GM13976 (cell line): ENCODE measurements at places on chromosomes 12 and 14.
A peak's percentile ranks its signal among the peaks of the same experiment; 100 is the strongest.

DNA sequence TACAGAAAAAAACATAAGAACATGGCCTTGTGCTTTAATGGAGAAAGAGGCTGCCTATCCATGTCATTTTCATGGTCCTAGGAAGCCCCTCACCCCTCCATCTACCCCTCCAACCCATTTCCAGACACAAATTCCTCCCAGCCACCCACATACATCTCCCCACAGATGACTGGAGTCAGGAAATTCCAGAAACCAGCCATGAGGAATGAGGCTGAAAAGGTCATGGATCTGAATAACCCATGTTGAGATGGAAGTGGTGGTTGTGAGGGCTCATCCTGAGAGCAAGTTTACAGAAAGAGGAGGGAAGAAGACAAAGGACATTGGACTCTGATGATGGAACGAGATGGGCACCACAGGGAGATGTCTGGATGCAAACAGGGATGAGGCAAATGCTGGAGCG is 23.9 kb upstream of the C12orf42 start:
- no peak for DNase-seq

DNA sequence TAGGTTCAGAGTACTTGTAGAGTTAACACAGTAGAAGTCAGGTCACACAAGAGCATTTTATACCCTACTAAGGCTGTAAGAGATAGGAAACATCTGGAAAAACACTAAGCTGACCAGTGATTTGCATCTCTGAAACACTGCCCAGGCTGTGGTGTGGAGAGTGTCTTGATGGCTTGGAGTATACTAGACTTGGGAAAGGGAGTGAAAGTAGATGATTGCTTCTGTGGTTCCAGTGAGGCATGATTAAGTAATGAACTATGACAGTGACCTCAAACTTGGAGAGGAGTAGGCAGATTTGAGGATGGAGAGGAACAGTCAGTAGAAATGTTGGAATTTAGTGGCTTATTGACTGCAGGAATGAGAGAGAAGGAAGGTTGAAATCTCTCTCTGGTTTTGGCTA is 201.2 kb downstream of the FLRT2 start:
- DNase-seq = no peak

- peak; percentile 64 for DNase-seq
Measured at GRCh38 chr12:15268927-15269552, 47.8 kb upstream of the RERG start.

- DNase-seq = peak; percentile 69
Measured at GRCh38 chr14:52068615-52069306, at the start of gene NID2. Gene NID2, minus strand, starts transcription at chr14:52069059. Its CDS starts 65 bp downstream, at chr14:52068994.

- no peak for DNase-seq
Measured at GRCh38 chr14:94143239-94143638, 13.8 kb upstream of the IFI27L2 start.

- DNase-seq = no peak
Measured at GRCh38 chr14:61510736-61511557, 184.4 kb upstream of the HIF1A start.

DNA sequence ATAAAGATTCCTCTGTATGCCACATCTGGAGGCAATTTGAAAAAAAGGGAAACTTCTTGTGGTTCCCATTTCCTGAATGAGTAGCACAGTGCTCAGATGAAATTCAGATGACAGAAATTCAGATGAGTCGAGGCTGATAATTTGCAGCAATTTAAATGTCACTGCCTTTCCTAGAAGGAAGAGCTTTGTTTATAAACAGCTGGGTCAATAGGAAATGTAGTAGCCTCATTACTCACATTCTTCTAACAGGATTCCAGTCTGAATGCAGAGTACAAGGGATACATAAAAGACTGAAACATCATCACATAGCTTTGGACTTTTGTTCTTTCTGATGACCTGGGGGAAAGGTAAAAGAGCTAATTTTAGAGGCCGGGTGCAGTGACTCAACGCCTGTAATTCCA is 11.3 kb upstream of the DACT1 start:
- no peak for DNase-seq

- no peak for DNase-seq
Measured at GRCh38 chr14:21382095-21382494, 1.7 kb downstream of the SUPT16H start.

DNA sequence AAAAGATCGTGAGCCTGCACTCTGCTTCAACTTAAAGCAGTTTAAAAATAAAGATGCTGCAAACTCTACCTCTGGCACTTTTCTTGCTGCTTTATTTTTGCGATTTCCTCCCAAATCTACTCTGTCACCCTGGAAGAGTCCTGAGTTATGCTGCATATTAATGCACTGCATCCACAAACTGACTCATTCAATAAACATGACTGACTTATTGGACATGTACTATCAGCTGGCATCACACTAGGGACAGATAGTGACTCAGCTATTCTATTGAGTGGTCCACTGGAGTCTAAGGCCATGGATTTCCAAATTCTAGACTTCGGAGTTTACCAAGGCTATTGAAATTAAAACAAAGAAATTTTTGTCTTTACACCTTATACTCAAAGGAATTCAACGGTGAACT is 90.7 kb upstream of the PTPRR start:
- DNase-seq = no peak

GRCh38 chr12:91017043-91017442 is 12.3 kb upstream of the EPYC start:
- DNase-seq = no peak

GRCh38 chr14:90911121-90911520 is 94.9 kb upstream of the TTC7B start:
- no peak for DNase-seq

- no peak for DNase-seq
Measured at GRCh38 chr12:129605666-129606065, 298.2 kb downstream of the TMEM132D start.

- DNase-seq = peak; percentile 80
Measured at GRCh38 chr12:123905319-123905925, 67.2 kb downstream of the CCDC92 start.

GRCh38 chr14:21724090-21724973 is 50.7 kb upstream of the OR4E1 start:
- DNase-seq = no peak

GRCh38 chr12:78555802-78556201 is 308.8 kb upstream of the SYT1 start:
- DNase-seq = no peak

GRCh38 chr12:16261944-16262475 is 15.5 kb downstream of the SLC15A5 start:
- DNase-seq = no peak

DNA sequence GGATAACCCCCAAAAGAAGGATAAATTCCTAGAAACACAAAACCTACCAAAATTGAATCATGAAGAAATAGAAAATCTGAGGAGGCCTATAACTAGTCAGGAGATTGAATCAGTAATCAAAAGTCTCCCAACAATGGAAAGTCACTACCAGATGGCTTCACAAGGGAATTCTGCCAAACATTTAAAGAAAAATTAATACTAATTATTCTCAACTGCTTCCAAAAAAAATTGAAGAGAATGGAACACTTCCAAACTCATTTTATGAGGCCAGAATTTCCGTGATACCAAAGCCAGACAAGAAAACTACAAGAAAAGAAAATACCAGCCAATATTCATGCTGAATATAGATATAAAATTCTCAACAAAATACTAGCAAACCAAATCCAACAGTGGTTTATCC is 7.8 kb upstream of the ABCC9 start:
- DNase-seq = no peak

DNA sequence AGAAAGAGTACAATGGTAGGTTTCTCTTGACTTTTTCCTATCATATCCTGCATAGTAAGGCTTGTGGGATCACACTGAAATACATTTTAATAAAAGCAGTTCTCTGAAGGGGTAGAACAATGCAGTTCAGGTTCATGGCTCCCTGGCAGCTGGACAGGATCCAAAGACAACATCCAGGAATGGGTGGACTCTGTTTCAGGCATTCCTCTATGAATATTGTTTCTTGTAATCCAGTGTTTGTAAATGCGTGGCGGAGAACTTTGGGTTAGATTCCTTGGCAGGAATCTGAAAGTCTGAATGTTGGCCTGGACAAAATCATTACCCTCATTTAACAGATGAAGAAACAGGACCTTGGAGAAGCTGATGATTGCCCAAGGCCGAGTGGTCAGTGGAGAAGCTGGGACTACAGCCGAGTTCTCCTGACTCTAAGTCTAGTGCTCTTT is 43.5 kb downstream of the SYNE2 start:
- DNase-seq = no peak

GRCh38 chr12:121062391-121063045 is 23.5 kb upstream of the OASL start:
- no peak for DNase-seq

GRCh38 chr12:11756022-11756421 is 106.5 kb downstream of the ETV6 start:
- no peak for DNase-seq

DNA sequence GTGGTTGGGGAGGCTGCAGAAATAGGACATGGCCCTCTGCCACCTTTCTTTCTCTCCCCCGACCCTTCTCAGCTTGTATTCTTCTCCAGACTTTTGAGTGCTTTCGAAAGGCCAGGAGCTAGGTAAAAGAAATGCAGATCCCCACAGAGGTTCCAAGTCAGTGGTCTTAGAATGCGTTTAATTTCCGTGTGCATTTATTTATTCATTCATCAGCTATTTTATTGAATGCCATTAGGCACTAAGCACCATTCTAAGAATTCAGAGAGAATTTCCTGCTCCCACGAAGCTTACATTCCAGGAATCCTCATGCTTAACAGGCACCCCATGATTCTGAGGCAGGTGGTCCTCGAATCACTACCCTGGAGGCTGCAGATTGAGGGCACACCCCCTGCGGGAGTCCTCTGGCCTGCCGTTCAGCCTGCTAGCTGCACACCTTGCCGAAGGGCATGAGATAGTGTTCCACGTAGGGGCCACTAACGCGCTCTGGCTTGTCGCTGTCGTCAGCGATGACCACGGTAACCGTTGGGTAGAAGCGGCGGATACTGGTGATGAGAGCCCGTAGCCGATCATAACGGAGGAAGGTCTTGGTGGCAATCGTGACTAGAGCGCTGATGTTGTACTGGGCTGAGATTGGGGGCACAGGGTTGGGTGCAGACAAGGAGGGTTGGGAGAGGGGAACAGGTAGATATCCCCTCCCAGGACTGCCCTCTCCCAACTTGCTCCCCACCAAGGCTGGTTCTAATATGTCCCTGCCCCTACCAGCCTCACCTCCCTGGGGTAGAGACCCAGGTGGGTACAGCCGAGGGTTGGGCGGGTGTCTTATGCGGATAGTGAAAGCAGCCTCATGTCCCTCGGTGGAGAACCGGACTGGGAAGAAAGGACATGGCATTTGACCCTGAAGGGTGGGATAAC is 4.5 kb downstream of the B4GALNT1 start:
- DNase-seq = no peak

DNA sequence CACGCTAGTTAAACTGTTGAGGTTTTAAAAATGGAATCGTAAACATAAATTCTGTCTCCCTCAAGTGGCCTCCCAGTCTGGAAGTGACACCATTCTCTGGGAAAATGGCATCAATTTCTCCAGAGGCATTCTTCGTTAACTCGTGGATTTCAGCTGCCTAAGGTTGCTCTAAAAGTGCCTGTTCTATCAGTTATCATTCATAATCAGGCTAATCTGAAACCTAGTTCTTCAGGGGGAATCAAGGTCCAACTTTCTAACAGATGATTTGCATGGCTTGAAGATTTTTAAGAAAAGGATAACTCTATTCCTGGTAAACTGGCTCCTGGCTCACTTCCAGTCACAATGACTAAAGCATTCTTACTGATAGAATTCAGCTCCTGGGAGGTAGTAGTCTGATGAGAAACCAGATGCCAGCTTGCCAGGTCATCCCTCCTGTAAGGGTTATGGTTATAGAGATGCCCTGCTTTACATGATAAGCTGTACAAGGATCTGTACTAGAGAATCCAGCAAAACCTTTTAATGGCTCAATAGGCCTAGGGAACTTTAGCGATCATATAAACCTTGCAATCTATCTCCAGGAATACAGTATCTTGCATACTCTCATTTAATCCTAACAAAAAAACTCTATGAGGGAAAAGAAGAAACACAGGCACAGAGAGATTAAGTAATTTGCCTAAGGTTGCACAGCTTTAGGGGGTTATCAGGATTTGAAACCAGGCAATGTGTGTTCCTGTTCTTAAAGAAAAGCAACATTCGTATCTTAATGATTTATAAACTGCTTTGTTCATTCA is 1.5 kb downstream of the L3HYPDH start:
- DNase-seq = no peak

- no peak for DNase-seq
Measured at GRCh38 chr14:71538938-71539649, 393.1 kb upstream of the RGS6 start.

GRCh38 chr14:62939970-62940369 is 105.3 kb downstream of the KCNH5 start:
- no peak for DNase-seq

- no peak for DNase-seq
Measured at GRCh38 chr12:120397824-120398540, 29.0 kb upstream of the MSI1 start.

DNA sequence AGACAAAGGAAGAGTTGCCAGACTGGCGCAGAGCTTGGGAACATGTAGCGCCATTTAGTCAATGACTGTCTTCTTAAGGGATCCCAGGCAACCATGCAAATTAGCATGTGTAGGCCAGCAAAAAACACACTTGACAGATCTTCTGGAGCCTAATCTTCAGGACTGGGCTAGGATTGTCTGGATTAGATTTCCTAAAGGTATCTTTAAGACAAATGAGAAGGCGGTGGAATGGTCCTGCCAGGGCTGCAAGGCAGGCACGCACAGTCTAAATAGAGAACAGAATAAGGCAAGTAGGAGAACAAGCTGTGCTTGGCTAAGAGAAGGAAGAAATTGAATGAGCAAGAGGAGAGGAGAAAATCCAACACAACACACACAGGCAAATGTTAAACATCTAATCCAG is 80.0 kb downstream of the CIT start:
- no peak for DNase-seq

DNA sequence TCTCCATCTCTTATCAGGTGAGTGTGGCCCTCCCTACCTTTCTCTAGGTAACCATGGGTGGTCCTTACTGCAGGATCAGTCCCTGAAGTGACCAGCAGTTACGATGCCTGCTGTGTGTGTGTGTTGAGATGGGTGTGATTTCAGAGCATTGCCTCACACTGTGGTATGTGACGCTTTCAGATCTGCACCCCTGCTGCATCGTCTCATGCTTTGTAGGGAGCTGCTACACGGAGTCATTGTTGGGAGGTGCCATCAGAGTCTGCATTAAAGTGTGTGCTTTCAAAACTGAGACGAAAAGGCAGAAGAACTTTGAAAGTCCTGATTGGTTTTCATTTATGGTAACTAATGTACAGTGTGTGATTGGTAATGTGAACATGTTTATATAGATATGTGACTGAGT is 150.5 kb downstream of the PELI2 start:
- no peak for DNase-seq

DNA sequence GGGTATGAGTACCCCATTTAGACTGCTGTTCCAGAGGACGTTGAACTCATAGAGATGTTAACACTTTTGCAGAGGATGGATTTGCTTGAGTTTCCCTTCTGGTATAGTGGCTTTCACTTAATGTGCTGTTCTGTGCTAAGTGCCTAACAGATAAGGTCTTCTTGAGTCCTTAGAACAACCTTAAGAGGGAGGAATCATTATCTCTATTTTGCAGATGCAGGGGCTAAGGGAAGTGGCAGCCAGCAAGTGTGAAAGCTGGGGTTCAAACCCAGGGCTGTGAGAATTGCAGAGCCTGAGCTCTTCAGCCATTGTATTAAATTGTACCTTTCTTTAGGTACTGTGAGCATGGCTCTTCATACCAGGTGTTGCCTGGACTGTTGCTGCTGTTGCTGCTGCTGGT is 122.1 kb upstream of the NRXN3 start:
- no peak for DNase-seq
